ENCODE measurements at places on chromosomes 13 and 19. TPM values are rescaled to one million over a fixed set of nuclear protein-coding genes. Genes with fewer than 3 reads are reported as not detected.

The RFPL4A gene
- total RNA-seq, result not detected

The CEACAM8 gene
- not detected for total RNA-seq

The BEST2 gene
- not detected for total RNA-seq

The CABP5 gene
- total RNA-seq, result not detected

The LILRB4 gene
- total RNA-seq, result 40.9 TPM

The CLEC4M gene
- not detected for total RNA-seq
